ENCODE measurements at places on chromosomes 5 and 9.

DNA sequence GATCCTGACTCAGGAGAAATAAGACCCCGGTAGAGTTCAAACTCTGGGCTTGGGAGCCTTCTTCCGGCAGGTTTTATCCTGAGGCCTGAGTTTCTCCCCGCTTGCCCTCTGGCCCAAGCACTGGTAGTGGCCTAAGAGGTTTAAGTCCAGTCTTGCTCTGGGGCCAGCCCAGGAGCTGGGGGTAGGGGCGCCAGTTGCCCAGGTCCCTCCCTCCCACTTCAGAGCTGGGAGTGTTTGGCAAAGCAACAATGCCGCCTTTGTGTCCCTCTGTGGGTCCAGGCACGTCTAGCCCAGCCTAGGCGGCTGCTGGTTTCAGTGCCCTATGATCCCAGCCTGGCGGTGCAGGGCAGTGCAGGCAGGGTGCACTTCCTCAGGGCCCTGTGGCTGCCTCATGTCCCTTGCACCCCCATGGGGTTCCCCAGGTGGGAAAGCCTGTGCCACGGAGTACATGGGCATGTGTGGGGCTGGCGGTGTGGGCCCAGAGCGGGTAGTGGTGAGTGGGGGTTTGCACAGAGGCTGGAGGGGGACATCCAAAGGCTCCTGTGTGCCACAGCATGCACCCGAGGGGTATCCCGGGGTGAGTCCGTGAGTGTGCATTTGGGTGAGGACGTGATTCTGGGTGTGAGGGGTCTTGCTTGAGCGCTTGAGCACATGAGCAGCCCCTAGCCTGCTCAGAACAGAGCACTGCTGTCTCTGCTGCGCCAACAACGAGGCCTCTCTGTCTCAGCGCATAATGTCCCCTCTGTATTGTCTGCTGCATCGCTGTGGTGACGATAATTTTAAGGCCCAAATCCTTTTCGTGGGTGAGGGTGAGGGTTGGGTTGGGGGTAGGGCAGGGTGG lies 61.7 kb upstream of the PSD2 start:
- no peak overlapping the region for H3K27ac ChIP-seq
- H3K27me3 ChIP-seq = no peaks in the 10 kb centered on the region
- H3K4me3 ChIP-seq = no peak overlapping the region
- no peaks in the 10 kb centered on the region for H3K36me3 ChIP-seq

- DNase-seq = peak; percentile 24
- H3K4me3 ChIP-seq = peak overlapping the region; percentile 63
- no peak overlapping the region for H3K27ac ChIP-seq
- H3K4me1 ChIP-seq = no peaks in the 10 kb centered on the region
Measured at GRCh38 chr9:37036776-37037502, 2.9 kb upstream of the PAX5 start.

GRCh38 chr5:17406423-17406838 lies 91.6 kb upstream of the TAF11L2 start:
- H3K27ac ChIP-seq = no peak overlapping the region
- H3K4me1 ChIP-seq = no peaks in the 10 kb centered on the region
- H3K4me3 ChIP-seq = no peak overlapping the region
- peak; percentile 69 for DNase-seq
- no peaks in the 10 kb centered on the region for H3K36me3 ChIP-seq
- H3K27me3 ChIP-seq = no peaks in the 10 kb centered on the region

DNA sequence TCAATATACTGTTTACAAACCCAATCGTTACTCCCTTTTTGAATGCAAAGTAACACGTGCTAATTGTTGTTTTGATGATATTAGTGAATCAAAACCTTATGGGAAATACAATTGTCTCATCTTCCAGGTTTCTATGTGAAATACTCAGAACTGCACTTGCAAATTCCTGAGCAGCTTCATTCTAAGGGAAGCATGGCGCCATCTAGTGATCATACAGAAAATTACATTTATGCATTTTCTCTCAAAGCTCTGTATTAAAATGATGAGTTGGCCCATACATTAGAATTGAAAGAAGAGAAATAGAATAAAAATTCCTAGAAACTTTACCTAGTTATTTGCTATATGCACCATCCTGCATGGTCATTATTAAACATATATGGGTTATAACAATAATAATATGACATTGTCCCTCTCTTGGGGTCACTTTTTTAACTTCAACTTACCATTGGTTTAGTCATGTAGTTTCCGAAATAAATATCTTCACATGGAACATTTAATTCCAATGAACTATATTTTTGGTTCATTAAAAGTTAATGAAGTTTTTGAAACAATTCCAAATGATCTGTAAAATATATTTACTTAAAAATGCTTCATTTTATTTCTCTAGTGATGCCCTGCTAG lies 220.0 kb downstream of the PDE4D start:
- no peaks in the 10 kb centered on the region for H3K36me3 ChIP-seq
- H3K27me3 ChIP-seq = no peaks in the 10 kb centered on the region
- H3K4me1 ChIP-seq = no peaks in the 10 kb centered on the region

GRCh38 chr5:76547242-76547890 lies 75.8 kb downstream of the F2RL2 start:
- H3K27ac ChIP-seq = no peak overlapping the region
- DNase-seq = no peak
- H3K4me3 ChIP-seq = no peak overlapping the region
- H3K4me1 ChIP-seq = no peaks in the 10 kb centered on the region
- H3K27me3 ChIP-seq = no peaks in the 10 kb centered on the region

DNA sequence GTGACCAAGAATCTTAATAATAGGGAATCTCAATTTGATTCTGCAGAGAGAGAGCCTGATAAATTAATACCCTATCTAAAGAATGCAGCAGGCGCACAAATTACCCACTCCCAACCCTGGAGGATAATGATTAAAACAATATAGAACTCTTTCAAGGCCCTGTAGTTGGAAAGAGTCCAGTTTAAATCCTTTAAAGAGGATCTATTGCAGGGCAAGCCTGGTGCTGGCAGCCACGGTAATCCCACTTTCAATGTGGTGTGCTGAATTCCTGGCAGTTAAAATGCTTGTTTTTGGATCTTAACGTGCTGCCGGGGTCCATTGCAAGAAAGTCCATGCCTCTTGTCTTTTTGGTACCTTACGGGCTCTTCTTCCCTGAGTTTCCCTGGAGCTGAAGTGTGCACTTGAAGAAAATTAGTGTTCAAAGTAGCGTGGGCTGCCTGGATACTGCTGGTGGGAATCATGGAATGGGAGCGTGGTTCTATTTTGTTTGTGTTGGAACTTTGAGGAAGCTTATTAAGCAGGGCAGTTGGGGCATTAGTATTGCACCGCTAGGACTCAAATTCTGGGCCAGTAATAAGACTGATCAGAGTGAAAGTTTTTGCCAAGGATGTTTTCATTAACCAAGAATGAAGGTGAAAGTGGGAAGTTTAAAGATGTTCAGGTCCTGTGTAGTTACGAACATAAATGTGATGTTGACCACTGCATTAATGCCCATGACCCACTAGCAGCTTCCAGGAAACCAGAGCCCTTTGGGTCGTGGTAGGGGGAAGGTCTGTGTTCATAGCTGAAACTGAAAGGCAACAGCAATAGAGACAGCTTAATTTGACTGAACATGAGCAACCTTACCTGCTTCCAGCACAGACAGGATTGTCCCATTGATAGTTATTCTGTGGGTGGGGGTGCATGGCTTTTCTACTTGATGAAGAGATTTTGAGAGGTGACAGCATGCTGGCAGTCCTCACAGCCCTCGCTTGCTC lies 20.8 kb downstream of the MARCHF6 start:
- DNase-seq = no peak
- no peaks in the 10 kb centered on the region for H3K27me3 ChIP-seq
- H3K4me1 ChIP-seq = peaks cover 3% of the 10 kb centered on the region

GRCh38 chr5:3584724-3585531 lies 10.7 kb upstream of the IRX1 start:
- H3K36me3 ChIP-seq = no peaks in the 10 kb centered on the region
- no peak overlapping the region for H3K4me3 ChIP-seq
- DNase-seq = no peak
- no peaks in the 10 kb centered on the region for H3K27me3 ChIP-seq
- no peaks in the 10 kb centered on the region for H3K4me1 ChIP-seq

DNA sequence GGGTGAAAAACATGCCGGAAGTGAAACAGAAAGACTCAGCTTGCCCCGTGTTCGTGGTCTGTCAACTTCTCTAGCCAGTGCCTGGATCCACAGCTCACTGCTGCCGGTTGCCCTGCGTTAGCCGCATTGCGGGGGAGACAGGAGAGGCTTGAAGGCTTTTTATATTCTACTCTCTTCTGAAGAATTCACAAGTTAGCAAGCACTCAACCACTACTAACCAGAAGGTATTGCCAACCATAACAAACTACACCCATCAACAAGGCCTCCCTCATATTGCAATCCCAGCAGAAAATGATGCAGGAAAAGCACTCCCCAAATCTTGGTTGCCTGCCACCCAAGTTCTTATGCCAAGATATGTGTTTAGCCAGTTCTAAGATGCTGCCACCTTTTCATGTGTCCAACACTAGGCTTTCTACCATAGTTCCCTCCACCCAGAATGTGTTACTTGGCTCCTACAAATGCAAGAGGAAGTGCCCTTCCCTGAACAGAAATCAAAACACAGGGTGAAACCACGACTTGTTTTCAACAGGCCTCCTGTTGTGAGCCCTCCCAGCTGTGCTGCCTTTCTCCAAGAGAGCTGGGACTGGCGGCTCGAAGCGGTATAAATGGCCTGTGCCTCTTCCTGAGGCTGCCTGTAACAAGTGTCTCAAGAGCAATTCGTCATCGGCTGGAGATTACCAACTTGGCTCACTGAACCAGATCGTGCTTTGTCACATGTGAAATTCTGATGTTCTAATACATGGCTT lies 129.0 kb downstream of the SNX18 start:
- no peaks in the 10 kb centered on the region for H3K27me3 ChIP-seq
- DNase-seq = peak; percentile 83
- peak overlapping the region; percentile 86 for H3K27ac ChIP-seq
- no peak overlapping the region for H3K4me3 ChIP-seq
- H3K36me3 ChIP-seq = no peaks in the 10 kb centered on the region

DNA sequence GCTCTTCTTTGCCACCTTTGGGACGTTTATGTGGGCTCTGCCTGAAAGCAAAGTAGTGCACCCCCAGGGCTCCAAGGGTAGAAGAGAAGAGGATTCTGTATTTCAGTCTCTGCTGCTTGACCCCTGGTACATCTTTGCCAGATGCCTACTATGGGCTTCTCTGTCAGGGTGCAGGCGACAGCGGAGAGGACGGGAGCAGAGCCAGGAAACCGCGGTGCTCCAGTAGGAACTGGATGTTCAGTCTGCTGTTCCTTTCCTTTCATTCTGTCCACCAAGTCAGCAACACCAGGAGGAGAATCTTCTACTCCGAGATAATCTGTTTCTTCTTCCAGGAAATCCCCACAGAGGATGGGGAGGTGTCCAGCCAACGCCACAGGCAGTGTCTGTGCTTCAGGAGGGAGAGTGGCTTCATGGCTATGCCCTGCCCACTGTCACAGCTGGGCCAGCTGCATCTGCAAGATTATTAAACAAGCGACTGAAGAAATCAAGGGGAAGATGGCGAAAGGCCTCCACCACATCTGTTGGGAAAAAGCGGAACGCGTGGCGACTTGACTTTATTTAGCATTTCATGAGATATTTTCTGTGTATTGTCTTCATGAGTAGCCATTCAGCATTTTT lies 398.3 kb downstream of the IRX1 start:
- no peaks in the 10 kb centered on the region for H3K36me3 ChIP-seq
- H3K27ac ChIP-seq = no peak overlapping the region
- no peaks in the 10 kb centered on the region for H3K27me3 ChIP-seq

DNA sequence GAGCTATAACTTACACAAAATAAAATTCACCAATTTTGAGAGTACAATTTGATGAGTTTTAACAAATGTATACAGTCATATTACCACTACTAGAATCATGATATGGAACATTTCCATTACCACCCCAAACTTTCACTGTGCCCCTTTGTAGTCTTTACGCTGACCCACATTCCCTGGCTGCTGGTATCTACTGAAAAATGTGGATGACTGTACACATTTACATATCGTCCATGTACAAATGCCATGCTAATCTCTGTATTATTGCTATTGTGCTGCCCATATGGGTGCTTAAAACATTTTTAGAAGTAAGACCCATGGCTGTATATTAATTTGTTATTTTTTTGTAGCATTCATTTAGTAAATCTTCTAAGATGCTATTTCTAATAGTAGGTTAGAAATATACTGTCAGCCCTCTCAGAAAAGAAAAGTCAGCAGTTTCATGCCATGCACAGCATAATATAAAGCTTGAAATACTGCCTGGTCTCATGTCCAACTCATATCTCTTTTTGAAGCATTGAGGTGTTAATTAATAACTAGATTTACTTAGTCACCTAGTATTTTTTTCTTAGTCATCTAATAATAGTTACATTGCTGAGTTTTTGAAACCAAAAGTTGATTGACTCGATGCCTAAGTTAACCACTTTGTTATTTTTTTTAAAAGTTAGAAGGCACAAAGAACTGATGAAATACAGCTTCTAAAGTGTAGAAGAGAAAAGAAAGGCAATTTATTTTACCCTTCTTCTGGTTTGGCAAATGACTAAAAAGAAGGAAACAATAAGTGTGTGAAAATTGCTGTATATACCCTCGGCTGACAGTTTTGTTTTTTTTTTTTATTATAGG lies 188.3 kb upstream of the MEF2C start:
- no peaks in the 10 kb centered on the region for H3K27me3 ChIP-seq
- no peak overlapping the region for H3K27ac ChIP-seq
- no peak for DNase-seq
- no peaks in the 10 kb centered on the region for H3K36me3 ChIP-seq

Data from fibroblast of lung (primary cell).